ENCODE measurements at places on chromosomes 7 and 10.

GRCh38 chr7:149140831-149141230 lies 6.4 kb upstream of the ZNF398 start:
- no peak for DNase-seq

DNA sequence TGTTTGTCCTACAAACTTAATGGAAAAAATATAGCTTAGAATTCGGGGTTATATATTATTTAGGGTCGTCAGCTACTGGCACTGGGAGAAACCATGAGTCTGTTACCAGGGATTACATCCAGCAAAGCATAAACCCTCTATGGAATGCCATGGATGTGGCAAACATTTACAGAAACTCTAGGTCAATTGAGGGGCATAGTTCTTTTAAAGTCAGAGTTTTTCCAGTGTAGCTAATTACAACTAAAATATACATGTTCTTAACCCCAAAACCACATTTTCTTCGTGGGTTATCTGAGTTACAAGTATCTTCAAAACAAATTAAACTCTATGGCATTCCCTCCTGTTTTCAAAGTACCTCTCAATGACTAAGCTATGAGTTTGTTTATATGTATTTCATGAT lies 99.3 kb upstream of the THSD7A start:
- DNase-seq, result no peak

GRCh38 chr10:27383595-27384542 lies 120.2 kb upstream of the RAB18 start:
- no peak for DNase-seq

- no peak for DNase-seq
These were observed 32.3 kb downstream of the ATRNL1 start for GRCh38 chr10:115125505-115125904.

DNA sequence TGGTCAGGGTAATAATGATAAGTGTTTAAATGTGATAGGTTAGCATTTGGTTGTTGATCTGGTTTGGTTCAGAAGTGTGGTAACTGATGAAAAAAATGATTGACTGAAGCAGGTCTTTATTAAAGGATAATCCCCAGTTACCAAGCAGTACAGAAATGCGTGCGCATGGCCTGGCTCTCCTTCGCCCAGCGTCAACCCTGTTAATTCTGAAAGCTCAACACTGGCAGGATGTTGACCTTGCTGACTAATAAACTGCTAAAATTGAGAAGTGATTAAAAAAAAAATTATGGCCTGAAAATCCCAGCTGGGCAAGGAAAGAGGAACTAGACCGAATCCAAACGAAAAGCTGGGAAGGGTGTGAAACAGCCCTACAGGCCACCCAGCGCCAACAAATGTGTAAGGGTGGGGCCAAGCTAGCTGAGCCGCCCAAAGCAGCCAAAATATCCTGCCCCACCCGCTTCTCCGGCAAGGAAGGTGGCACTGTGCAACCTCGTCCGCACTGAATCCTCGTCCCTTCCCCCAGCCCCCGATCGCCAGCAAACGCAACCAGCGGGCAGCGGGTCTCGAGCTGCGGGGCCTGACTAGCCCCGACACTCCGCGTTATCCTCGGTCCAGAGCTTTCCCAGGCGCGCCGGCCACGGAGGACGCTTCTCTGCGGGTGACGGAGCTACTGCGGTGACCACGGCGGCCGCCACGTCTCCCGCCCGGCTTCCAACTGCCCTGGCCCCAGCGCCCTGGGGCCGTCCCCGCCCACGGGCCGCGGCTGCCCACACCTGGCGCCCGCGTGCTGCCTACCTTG lies 561 bp downstream of the SHTN1 start:
- DNase-seq, result no peak

GRCh38 chr10:47101807-47102206 lies 190.6 kb downstream of the PTPN20 start:
- DNase-seq, result no peak

DNA sequence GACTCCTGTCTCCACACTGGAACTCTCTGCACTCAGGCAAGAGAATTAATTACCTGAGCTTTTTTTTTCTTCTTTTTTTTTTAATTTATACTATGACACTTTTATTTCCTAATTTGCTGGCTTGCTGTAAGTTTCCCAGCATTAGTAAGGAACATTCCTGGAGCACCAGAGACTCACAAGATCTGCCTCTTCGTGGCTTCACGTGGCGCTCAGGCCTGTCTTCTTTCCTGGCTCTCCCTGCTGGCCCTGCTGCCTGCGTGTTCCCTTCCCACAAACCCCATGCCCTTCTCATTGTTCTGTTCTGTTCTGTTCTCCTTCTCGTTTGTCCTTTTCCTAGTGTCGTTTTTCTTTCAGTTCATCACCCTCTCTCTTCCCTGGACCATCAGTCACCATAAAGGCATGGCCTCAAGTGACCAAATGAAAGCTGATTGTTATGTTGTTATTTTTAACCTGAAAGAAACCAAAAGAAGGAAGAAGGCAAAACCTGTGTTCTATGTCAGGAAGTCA lies 591.6 kb upstream of the PFKP start:
- no peak for DNase-seq

- no peak for DNase-seq
These were observed 271.0 kb upstream of the LRRTM3 start for GRCh38 chr10:66654861-66655260.

GRCh38 chr10:71694039-71694501 lies 25.5 kb downstream of the C10orf105 start:
- no peak for DNase-seq

DNA sequence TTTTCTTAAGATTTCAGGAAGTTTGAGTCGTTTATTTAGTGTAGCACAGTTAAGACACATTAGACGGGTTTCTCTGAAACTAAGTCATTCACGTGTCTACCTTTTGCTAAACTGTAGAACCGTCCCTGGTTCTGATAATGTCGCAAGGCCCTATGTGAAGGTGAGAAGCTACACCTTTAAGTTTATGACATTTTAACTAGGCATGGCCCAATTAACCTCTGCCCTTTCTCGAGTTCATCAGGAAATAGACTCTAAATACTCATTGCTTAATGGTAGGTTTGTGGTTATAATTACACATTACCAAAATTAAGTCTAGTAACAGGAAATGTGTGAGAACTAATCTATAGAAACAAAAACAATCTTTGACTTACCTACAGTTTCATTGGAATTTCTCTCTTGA lies 126.6 kb upstream of the FZD8 start:
- DNase-seq, result no peak

GRCh38 chr7:42843205-42843800 lies 68.6 kb downstream of the C7orf25 start:
- DNase-seq, result no peak
